ENCODE measurements at places on chromosomes 11 and 22.

DNA sequence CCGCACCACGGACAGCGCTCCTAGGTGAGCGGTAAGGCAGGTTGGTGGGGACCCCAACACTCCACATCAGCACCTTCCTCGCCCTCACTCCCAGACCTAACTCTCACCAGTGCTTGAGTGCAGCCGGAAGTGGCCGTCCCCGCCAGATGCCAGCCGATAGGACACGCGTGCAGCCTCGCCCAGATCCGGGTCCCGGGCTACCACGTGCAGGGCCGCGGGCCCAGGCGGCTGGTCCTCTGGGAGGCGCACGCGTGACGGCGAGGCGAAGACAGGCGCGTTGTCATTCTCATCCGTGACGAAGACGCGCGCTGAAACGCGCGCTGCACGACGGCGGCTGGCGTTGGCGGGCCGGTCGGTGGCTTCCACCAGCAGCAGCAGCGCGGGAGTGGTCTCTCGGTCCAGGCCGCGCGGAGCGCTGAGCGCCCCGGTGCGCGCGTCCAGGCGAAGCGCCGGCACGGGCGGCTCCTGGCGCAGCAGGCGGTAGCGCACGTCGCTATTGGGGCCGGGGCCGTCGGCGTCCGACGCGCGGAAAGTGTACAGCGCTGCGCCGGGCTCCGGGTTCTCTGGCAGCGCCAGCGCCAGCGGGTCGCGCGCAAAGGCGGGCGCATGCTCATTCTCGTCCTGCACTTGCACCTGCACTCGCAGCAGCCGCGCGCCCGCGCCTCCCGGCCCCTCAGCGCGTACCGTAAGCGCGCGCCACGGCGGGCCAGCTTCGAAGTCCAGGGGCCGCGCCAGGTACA lies 10.8 kb upstream of the TPP1 start:
- no peak for DNase-seq

DNA sequence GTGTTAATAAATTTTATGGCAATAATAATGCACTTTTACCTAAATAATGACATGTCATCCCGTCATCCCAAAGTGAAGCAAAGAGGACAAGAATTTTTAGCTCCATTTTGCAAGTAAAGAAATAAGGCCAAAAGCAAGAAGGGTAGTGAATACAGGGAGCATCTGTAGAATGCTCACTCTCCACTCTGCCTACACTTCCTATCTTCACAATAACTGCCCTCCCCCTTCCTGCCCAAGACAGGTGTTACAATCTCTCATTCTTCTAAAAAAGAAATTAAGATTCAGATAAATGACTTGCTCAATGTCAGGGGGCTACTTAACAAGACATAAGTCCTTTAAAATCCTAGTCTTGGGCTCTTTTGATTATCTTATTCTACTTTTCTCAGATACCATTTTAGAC lies 8.9 kb downstream of the RDX start:
- DNase-seq = no peak

GRCh38 chr22:16935209-16935608 lies 72.8 kb downstream of the GAB4 start:
- no peak for DNase-seq

GRCh38 chr22:49666146-49666809 lies 161.4 kb downstream of the BRD1 start:
- no peak for DNase-seq

- DNase-seq = no peak
Measured at GRCh38 chr11:129295746-129296145, 79.9 kb upstream of the BARX2 start.

- no peak for DNase-seq
Measured at GRCh38 chr11:86510097-86510496, 135.4 kb downstream of the CCDC81 start.

- no peak for DNase-seq
Measured at GRCh38 chr11:58505849-58506248, 2.1 kb downstream of the OR5B21 start.

- DNase-seq = no peak
Measured at GRCh38 chr11:1744891-1745700, 5.3 kb downstream of the IFITM10 start.

- no peak for DNase-seq
Measured at GRCh38 chr11:10500757-10501684, 40.0 kb downstream of the RNF141 start.

GRCh38 chr22:46763051-46763705 lies 728 bp downstream of the TBC1D22A start:
- no peak for DNase-seq

- no peak for DNase-seq
Measured at GRCh38 chr11:83671289-83671688, 385.1 kb upstream of the CCDC90B start.

Measured in stimulated activated CD4-positive, alpha-beta T cell treated with anti-CD3 and anti-CD28 coated beads, Interleukin-4, amount 100 ng/mL, for 1 hour (primary cell).